Activated CD4-positive, alpha-beta T cell treated with anti-CD3 and anti-CD28 coated beads, Interleukin-2, amount 10 ng/mL, durations not matched to agents 7 days and 5 days (primary cell): ENCODE measurements at places on chromosomes 3 and 15. TPM values are rescaled to one million over a fixed set of nuclear protein-coding genes. Genes with fewer than 3 reads are reported as not detected.

SMCO1 gene
- total RNA-seq: not detected

XCR1 gene
- not detected for total RNA-seq

PLA1A gene
- total RNA-seq: not detected

NPAP1 gene
- not detected for total RNA-seq

SEC61A1 gene
- 167 TPM for total RNA-seq

IQCF5 gene
- total RNA-seq: not detected
